ENCODE measurements at places on chromosomes 7 and 10. TPM values are rescaled to one million over a fixed set of nuclear protein-coding genes. Genes with fewer than 3 reads are reported as not detected.

- no peak for DNase-seq
Measured at GRCh38 chr10:92857904-92858514, 9.7 kb downstream of the EXOC6 start.

DNA sequence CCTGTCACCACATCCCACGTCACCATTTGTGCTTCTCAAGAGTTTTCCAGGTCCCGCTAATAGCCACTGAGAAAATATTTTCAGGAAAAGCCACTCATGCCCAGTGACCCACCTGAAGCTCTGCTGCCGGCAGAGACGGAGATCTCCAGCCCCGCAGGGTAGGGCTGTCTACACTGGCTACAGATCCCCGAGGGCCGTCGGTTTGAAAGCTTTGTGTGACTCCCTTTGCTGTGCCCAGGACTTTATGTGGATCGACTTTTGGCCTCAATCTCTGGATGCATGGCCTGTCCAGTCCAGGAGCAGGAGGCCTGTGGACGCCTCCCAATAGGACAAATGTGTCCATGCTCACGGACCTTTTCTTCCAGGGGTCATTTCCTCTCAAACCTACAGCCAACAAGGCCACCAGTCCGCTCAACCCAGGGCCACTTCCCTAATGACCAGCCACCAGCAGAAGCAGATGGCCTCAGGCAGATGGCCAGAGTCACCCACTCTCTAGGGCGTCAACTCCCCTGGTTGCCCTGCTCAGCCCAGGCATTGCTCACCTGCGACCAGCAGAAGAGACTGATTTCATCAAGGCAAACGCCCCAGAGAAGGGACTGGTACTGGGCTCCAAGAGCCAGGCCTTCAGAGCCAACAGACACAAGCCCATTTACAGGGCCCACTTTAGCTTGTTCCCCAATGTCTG lies 76.4 kb downstream of the OAT start:
- DNase-seq: no peak

DNA sequence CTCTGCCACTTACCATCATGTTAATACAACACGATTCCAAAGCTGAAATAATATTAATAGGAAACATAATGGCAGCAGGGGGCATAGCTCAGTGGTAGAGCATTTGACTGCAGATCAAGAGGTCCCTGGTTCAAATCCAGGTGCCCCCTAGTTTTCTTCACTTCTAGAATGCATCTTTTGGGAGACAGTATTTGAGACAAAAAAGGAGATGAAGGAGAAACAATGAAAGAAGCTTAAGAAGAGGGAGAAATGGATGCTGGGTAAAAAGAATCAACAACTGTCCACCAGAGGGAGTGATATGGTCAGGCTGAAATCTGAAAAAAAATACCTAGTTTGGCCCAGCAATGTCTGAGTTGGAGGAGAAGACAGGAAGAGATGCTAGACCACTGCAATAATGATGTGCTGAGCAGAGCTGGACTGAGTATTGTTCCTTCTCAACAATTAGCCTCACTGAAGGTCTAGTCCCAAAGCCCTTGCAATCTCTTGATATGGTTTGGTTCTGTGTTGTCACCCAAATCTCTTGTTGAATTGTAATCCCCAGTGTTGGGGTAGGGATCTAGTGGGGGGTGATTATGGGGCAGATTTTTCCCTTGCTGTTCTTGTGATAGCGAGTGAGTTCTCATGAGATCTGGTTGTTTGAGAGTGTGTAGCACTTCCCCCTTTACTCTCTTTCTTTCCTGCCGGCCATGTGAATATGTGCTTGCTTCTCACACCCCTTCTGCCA lies 48.3 kb downstream of the ZNF783 start:
- no peak for DNase-seq

GRCh38 chr7:156059369-156059768 lies 247.1 kb upstream of the SHH start:
- DNase-seq: no peak

- DNase-seq: no peak
Measured at GRCh38 chr10:113309791-113310190, 243.1 kb upstream of the HABP2 start.

DNA sequence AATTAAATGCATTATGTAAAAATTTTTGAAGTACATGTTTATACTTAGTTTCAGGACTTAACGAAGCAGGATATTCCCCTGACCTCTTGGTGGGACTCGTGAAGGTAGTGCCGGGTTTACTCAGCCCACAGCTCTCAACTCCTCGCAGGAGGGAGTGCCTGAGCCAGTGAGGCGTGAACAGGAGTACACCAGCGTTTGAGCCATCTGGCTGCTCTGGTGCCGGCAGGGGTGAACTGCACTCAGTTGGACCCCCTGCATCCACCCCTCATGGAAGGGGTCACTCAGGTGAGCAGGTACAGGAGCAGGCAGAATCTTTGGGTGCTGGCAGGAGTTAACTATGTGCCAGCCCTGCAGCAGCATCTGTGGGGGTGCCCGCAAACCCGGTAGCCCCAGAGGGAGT lies 625.1 kb upstream of the PCDH15 start:
- DNase-seq: no peak

GRCh38 chr10:89053555-89053954 lies 63.0 kb downstream of the FAS start:
- no peak for DNase-seq

The HOGA1 gene
- total RNA-seq: 66.2 TPM

The MMD2 gene
- total RNA-seq: not detected

DNA sequence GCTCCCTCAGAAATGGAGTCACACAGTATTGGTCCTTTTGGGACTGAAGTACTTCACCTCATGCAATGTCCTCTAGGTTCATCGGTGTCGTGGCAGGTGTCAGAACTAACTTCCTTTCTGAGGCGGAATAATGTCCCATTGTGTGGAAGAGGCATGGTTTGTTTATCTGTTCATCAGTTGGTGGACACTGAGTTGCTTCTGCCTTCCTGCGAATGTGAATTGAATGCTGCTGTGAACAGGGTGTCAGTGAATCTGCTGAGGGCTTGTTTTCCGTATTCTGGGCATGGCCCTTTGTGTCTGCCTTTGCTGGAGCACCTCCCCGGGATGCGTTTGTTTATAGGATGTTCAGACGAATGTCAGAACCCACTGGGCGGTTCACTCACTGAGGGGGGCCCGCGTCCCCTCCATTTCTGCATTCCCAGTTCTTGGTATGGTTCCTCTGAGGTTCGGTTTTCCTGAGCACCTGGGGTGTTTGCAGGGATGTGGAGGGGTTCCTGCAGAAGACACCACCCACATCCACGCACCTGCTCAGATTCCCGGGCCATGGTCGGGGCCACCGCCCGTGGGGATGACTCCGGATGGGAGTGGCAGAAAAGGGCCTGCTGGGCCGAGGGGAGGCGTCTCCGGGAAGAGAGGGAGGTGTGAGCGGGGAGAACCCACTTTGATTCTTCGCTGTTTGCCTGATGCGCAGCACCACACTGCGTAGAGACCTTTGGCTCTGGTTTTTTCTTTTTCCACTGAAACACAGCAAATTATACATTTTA lies 33.1 kb downstream of the CHST12 start:
- DNase-seq: no peak

DNA sequence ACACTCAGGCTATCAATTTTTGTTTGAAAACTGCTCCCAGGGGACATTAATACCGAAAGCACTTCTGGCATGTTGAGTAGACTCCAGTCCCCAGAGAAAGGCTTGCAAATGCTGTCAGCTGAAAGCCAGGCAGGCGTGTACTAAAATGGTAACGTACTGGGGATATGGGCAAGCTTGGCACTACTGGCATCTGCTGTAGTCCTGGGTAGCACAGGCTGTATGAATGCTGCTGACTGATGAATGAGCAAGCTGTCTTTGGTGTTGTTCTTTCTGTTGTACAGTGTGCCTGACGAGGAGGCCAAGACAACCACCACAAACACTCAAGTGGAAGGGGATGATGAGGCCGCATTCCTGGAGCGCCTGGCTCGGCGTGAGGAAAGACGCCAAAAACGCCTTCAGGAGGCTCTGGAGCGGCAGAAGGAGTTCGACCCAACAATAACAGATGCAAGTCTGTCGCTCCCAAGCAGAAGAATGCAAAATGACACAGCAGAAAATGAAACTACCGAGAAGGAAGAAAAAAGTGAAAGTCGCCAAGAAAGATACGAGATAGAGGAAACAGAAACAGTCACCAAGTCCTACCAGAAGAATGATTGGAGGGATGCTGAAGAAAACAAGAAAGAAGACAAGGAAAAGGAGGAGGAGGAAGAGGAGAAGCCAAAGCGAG lies 53.5 kb upstream of the AGBL3 start:
- no peak for DNase-seq

DNA sequence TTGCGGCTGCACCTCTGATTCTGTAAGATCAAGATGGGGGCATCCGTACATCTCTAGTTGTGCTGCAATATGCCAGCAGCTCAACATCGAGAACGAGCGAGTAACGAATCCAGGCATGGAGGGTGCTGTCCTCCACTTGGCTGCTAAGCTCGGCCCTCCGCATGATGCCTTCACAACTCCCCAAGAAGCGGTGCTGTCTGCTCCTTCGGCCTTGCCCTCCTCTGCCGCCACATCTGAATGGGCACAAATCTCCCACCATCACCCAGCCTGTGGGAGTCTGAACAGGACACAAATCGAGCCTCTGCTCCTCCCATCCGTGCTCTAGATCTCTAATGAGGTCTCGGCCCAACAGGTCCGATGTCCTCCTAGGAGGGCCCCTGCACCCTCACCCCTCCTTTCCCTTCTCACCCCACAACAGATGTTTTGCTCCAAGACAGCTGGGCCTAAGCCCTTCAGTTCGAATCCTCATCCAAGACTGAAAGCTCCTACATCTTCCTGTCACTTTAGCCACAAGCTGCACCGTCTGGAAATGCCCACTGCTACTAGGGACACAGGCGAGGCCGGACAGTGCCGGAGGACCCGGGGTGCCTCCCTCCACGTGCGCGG lies 86.7 kb downstream of the ZNF33B start:
- no peak for DNase-seq

- no peak for DNase-seq
Measured at GRCh38 chr10:109430799-109431198, 492.5 kb downstream of the XPNPEP1 start.

DNA sequence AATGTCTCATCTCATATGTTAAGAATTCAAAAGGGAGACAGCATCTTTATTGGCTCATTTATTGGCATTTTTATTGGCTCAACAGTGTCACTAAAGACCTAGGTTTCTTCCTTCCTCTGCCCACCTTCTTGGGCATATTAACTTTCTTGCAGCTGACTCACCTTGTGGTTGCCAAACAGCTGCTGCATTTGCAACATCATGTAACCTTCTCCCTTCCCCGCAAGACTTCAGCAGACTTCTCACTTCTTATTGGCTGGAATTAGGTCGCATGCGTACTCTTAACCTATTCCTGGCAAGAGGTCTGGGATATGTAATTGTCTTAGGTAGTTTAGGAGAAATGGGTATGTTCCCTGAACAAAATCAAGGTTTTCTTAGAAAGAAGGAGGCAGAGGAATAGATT lies 263.2 kb downstream of the POU6F2 start:
- no peak for DNase-seq

GRCh38 chr7:116525298-116525912 lies 569 bp downstream of the CAV1 start:
- DNase-seq: peak; percentile 56

- DNase-seq: no peak
Measured at GRCh38 chr10:30183055-30183402, 123.6 kb upstream of the JCAD start.

GRCh38 chr10:102605712-102606111 lies 38.6 kb upstream of the TRIM8 start:
- DNase-seq: no peak

The ARHGEF35 gene
- total RNA-seq: 7.2 TPM

GRCh38 chr7:36312064-36312914 lies 77.4 kb upstream of the ANLN start:
- peak; percentile 53 for DNase-seq

DNA sequence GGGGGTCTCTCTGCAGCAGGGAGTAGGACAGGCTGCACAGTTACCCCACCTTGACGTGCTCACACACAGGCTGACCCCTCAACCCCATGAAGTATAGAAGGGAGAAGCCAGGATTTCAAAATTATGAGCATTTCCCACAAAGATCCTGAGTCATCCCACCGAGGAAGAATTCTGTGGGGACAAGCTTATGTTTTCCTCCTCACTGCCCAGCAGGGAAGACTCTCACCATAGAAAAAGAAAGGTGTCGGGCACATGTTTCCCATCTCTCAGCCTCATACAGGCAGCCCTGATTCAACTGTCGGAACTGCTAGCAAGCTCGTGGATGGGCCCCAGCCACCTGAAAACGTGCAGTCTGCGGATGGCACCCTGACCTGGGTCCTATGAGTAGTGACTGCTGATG lies 499.7 kb upstream of the MKI67 start:
- DNase-seq: no peak

The PRXL2A gene
- 82.1 TPM for total RNA-seq

DNA sequence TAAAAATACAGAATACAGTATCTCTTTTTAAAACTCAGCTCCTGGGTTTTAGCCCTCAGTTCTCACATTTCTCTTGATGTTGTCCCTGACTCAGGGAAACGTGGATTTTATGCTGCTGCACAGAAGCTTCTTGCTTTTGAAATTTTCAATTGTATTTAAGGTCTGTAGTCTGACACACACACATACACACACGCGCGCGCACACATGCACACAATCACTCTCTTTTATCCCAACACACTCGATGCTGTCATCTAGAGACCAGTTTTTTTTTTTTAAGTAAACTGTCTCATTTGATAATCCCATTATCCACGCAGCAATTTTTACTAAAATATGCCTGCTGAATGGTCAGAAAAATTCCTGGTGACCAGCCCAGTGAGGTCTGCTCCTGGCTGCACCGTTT lies 108.6 kb downstream of the KMT2E start:
- DNase-seq: no peak

The RAMP3 gene
- 5.8 TPM for total RNA-seq

The FGL2 gene
- total RNA-seq: 6.1 TPM

GRCh38 chr7:43021431-43021830 lies 89.3 kb downstream of the MRPL32 start:
- no peak for DNase-seq

- DNase-seq: no peak
Measured at GRCh38 chr10:115432188-115432819, 339.1 kb downstream of the ATRNL1 start.

The TMEM225B gene
- total RNA-seq: 0.18 TPM

DNA sequence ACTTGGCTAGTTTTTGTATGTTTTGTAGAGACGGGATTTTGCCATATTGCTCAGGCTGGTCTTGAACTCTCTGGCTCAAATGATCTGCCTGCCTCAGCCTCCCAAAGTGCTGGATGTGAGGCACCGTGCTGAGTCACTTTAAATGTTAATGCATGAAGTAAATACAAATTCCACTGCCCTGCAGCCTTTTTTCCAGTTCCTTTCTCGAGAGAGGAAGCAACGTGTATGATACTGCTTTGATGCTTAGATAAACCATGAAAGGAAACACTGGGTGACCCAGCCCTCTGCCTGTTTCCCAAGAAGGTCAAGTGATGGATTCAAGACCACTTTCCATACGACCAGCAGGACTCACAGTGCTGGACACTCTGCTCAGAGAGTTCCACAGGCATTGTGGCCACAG lies 11.3 kb upstream of the MRPS24 start:
- no peak for DNase-seq

The ADIRF gene
- 79.3 TPM for total RNA-seq

The ABLIM1 gene
- total RNA-seq: 47.0 TPM

The PCDH15 gene
- total RNA-seq: not detected

The OR2A1 gene
- not detected for total RNA-seq

DNA sequence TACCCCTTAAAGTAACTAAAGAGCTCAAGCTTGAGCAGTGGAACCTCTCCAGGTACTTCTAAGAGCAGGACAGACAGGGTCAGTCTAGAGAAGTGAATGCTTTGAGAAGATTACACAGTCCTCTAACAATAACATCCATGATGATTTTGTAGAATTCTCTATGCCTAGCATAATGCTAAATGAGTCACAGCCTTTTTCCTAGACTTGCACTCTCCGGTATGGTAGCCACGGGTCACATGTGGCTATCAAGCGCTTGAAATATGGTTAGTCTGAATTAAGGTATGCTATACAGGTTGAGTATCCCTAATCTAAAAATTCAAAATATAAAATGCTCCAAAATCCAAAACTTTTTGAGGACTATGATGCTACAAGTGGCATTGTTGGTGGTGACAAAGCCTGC lies 166.6 kb upstream of the MKLN1 start:
- no peak for DNase-seq
